ENCODE measurements at places on chromosomes 3 and 15. TPM values are rescaled to one million over a fixed set of nuclear protein-coding genes. Genes with fewer than 3 reads are reported as not detected.

Gene SEMA3B
- 1.2 TPM for total RNA-seq

Gene FBXL22
- 0.43 TPM for total RNA-seq

Gene SOX14
- total RNA-seq = not detected

Gene RAB6B
- total RNA-seq = 0.19 TPM

- ATAC-seq = no peak
Measured at GRCh38 chr3:77146004-77146403, 106.1 kb downstream of the ROBO2 start.

All from activated T-helper 17 cell treated with anti-CD3 and anti-CD28 coated beads, Interleukin-2, amount 50 U/mL, for 72 hours (primary cell).